ENCODE measurements at places on chromosomes 1 and 21. TPM values are rescaled to one million over a fixed set of nuclear protein-coding genes. Genes with fewer than 3 reads are reported as not detected.

Gene SLC2A5
- 5.2 TPM for total RNA-seq

Gene MASP2
- total RNA-seq: not detected

Gene LRRC71
- not detected for total RNA-seq

Gene KCNK2
- total RNA-seq: under 0.01 TPM

Gene LEFTY2
- total RNA-seq: not detected
